CD4-positive, alpha-beta T cell treated with Interleukin-15 for 4 hours (primary cell): ENCODE measurements at places on chromosomes 12 and 14.

DNA sequence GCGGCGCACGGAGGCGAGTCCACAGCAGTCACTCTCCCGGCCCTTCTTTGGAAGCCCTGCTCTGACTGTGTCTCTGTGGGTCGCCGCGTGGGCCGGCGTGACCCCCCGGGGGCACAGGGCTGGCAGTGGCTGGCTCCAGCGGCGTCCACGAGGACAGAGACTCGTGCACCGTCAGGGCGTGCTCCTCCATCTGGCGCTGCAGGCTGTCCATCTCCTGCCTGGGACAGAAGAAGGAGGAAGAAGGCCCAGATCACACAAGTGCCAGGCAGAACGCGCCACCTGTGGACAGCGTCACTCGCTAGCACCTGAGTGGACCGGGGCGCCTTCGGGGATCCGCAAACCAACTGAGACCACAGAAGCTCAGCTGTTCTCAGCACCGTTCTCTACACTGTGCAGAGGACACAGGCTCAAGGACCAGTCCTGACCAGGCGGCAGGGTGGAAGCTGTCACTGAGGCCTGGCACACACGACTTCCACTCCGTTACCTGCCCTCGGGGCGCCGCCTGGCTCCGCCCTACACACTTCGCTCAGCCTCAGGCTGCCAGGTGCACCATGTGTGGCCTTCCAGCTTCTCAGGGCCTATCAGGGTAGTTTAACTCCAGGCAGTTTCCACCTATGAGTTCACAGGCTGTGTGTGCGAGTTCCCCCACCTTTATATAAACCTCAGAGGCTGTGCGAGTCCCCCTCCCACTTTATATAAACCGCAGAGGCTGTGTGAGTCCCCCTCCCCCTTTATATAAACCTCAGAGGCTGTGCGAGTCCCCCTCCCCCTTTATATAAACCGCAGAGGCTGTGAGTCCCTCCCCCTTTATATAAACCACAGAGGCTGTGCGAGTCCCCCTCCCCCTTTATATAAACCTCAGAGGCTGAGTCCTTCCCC lies 11.7 kb upstream of the ANKLE2 start:
- DNase-seq: no peak

DNA sequence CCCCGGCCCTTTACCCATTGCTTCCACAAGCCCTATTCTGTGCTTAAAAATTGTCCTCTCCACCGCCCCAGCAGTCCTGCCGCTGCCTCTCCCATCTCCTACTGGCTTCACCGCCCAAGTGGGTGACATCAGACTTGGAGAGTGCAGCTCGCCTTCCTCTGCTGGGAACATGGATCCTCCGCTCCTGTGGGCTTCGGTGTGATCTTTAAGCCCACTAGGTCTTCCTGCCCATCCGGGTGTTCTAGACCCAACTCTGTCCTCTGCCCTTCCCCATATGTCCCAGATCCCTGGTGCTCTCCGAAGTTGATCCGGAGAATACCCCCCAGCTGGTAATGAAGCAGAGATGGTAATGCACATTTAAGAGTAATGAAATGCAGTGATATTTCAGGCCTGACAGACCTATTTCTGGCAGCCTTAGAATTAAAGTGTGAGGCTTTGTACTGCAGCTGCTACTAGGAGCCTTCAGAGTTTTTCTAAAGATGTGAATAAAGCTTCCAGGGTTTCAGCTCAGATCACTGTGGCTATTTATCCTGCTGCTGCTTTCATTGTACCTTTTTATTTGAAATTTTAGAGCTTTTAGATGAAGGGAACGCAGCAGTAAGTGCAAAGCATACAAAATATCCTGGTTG lies 22.9 kb upstream of the CTDSP2 start:
- no peak for DNase-seq

- no peak for DNase-seq
Observed at GRCh38 chr12:2111826-2112225, 59.0 kb downstream of the CACNA1C start.

DNA sequence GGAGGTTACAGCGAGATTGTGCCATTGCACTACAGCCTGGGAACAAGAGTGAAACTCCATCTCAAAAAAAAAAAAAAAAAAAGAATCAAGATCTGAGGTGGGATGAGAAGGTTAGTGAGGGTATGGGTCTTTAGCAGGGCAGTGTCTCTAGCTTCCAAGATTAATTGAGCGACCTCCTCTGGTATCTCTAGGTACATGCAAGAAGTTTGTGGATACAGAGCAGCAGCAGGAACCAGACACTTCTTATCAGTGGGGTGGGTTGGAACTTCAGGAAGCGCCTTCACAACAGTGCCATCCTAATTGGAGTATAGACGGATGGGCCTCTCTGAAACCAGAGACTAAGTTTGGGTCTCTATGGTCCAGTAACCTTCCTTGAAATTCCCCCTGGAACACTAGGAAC lies 51.9 kb upstream of the CISTR start:
- no peak for DNase-seq

DNA sequence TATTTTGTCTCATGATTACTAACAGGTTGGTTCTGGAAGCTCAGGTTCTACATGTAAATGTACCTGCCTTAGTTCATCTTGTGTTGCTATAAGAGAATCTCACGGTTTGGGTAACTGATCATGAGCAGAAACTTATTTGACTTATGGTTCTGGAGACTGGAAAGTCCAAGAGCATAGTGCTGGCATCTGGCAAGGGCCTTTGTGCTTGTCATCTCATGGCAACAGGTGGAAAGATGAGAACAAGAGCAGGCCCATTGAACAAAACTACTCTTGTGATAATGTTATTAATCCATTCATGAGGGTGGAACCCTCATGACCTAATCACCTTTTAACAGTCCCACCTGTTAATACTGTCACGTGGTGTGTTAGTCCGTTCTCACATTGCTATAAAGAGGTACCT lies 23.3 kb downstream of the MIPOL1 start:
- DNase-seq: no peak

- peak; percentile 30 for DNase-seq
Observed at GRCh38 chr12:70049596-70050360, 193.5 kb upstream of the CNOT2 start.

DNA sequence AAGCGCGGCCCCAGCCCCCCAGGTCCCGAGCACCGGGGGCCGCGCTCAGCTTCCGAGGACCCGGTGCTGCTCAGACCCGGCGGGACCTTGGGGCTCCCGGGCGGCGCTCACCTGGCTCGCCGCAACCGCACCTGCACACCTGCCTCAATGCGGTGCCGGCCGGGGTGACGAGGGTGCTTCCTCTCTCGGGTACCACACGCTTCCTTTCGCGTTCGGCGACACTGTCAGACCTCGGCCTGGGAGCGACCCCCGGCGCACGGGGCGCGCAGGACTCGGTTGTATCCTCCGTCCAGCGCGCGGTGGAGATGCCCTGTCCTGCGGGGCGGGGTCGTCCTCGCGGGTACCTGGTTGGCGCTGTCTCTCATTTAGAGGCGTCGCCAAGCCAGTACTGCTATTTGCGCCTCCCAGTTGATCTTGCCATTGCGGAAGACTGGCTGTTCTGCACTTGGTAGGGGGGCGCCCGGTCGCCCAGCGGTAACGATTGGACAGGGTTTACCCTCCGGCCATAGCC lies 718 bp downstream of the PACS2 start:
- peak; percentile 40 for DNase-seq

DNA sequence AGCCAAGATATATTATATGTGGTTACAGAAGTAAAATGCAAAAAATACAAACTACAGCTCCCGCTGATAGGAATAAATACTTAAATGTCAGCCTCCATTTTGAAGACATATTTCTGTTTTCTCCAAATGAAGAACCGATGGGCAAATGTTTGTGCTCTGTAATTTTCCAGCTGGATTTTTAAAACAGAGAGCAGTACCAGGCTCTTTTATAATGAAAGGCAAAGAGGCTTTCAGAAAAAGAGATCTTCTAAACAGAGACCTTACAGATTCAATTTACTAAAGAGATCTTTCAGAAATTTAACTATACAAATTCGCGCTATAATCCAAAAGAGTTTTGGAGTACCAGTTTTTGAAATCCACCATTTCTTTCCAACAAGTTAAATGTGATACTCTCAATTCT lies 19.9 kb downstream of the MAP4K5 start:
- DNase-seq: no peak

DNA sequence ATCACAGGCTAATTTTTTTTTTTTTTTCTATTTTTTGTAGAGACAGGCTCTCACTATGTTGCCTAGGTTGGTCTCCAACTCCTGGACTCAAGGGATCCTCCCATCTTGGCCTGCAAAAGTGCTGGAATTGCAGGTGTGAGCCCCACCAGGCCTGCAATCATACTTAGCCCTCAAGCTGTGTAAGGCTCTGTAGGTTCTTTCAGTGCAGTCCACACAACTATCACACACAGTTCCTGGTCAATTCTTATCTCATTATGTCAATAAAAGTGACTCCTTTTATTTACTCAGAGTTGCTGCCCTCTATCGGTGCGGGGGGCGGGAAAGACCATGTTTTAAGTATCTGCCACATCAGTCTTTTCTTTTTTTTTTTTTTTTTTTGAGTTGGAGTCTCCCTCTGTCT lies 29.0 kb downstream of the SLC2A3 start:
- DNase-seq: no peak

GRCh38 chr14:64075613-64076005 lies 218.6 kb downstream of the ESR2 start:
- DNase-seq: no peak

DNA sequence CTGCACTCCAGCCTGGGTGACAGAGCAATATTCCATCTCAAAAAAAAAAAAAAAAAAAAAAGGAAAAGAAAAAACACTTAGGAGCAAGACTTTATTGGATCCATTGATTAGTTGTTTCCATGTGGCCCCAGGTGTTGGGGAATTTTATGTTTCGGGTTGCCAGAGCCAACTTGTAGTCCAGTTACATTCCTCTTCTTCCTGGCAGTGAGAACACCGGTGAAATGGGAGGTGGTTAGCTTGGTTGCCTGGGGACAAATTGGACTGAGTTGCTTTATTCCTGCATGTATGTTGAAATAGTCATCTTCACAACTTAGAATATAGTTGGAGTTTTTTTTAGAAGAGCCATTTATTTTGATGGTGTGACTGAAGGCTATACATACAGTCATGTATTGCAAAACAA lies 12.6 kb downstream of the RCOR1 start:
- DNase-seq: no peak

- no peak for DNase-seq
Observed at GRCh38 chr14:53330441-53330840, 177.3 kb upstream of the DDHD1 start.

GRCh38 chr12:50517421-50518048 lies 12.8 kb downstream of the DIP2B start:
- peak; percentile 37 for DNase-seq

- no peak for DNase-seq
Observed at GRCh38 chr12:102483466-102483865, 3.1 kb upstream of the IGF1 start.

- DNase-seq: no peak
Observed at GRCh38 chr14:96316087-96316486, 47.1 kb downstream of the ATG2B start.

DNA sequence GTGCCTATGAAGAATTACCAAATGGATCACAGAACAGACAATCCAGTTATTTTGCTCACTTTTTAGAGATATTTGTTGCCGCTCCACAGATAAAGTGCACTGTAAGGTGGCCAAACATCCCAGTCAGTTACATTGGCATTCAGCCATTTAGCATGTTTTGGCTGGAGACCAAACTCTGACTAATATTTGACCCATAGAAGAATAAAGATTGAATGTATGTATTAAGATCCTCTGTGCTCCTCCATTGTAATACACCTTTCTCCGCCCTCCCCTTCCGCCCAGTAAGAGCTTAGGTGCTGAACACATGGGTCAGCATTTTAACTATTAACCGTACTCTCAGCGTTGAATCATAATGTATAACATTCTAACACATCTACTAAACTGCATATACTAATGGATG lies 163.4 kb downstream of the ANO6 start:
- DNase-seq: no peak

GRCh38 chr12:9260931-9261330 lies 52.7 kb upstream of the PZP start:
- DNase-seq: no peak

GRCh38 chr12:49777800-49778748 lies 36.7 kb downstream of the TMBIM6 start:
- peak; percentile 70 for DNase-seq

GRCh38 chr12:119672194-119672593 lies 4.3 kb downstream of the PRKAB1 start:
- DNase-seq: no peak

GRCh38 chr12:674272-674781 lies 11.1 kb upstream of the NINJ2 start:
- DNase-seq: peak; percentile 85

DNA sequence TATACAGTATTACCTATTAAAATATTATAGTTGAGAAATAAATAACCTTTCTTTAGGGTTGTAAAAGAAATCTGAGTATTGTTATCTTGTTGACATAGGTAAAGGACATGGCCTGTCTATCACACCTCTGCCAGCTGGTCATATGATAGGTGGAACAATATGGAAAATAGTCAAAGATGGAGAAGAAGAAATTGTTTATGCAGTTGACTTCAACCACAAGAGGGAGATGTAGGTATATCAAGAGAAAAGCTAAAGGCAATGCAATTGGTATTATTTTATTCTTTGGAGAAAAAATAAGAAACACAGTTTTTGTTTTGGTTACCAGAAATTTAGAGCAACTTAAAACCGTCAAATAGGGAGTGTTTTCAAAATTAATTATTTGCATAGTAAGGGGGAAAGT lies 13.5 kb downstream of the CPSF2 start:
- no peak for DNase-seq

DNA sequence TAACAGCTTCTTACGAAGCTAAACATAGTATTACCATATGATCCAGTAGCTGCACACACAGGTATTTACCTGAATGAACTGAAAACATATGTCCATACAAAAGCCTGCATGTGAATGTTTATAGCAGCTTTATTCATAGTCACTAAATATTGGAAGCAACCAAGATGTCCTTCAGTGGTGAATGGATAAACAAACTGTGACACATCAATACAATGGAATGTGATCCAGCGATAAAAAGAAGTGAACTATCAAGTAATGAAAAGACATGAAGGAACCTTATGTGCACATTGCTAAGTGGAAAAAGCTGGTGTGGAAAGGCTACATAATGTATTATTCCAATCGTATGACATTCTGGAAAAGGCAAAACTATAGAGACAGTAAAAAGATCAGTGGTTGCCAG lies 38.1 kb upstream of the JDP2 start:
- DNase-seq: no peak

GRCh38 chr14:81437244-81437643 lies 37.1 kb upstream of the STON2 start:
- no peak for DNase-seq

GRCh38 chr12:66623455-66623854 lies 55.4 kb downstream of the GRIP1 start:
- no peak for DNase-seq

- no peak for DNase-seq
Observed at GRCh38 chr12:22230280-22230794, 104.2 kb downstream of the ST8SIA1 start.

DNA sequence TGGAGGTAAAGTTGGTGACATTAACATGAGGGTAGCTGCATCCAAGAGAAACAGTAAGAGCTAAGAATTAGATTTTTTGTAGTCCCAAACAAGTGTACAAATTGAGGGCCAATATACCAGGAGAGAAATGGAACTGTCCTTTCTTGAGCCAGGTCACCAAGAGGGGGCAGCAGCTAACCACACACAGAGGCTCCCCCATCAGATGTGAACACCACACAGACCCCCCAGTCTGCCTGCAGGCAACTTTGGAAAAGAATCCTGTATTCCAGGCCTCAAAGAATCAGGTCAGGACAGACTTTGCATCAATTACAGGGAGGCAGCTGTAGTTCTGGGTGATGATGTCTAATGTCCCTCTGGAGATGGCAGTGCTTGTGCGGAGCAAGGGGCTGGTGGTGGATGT lies 77.9 kb downstream of the SPTB start:
- DNase-seq: no peak

- DNase-seq: no peak
Observed at GRCh38 chr12:106046947-106047346, 91.8 kb downstream of the NUAK1 start.
